Stimulated activated CD4-positive, alpha-beta T cell treated with anti-CD3 and anti-CD28 coated beads, Interleukin-12 subunit alpha, Interleukin-12 subunit beta, amount 100 ng/mL, for 24 hours (primary cell): ENCODE measurements at places on chromosomes 2 and 18.

GRCh38 chr2:70017962-70018361 is 56.5 kb upstream of the ASPRV1 start:
- no peak for DNase-seq

DNA sequence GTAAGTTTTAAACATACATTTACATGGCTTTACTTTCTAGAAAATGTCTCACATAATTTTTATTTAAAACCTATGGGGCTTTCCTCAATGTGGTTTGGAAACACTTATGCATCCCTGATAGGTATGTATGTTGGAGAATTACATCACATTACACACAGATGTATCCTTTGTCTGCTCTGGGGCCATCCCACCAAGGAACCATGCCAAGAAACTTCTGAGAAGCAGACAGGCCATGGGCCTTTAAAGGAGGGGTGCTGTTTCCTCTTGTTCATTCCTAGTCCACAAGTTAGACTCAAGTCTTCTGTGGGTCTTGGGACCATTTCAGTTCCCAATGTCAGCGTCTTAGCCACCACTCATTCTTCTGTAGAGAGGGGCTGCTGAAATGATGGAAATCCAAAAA is 162.0 kb upstream of the SETBP1 start:
- DNase-seq: no peak

DNA sequence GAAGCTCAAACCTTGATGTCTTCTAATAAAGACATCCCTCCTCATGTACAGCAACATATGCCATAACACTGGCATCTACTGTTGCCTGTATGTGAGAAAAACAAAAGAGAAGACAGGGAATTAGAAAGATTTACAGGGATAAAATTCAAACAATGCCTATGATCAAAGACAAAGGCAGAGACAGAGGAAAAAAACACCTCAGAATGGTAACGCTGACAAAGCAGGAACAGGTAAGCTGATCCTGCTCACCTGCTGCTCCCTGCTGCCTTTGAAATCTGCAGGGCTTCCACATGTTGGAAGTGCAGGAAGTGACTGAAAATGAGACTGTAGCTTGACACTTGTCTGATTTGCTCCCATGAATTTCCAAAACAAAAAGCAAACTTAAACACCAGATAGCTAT is 90.2 kb upstream of the DNAJC10 start:
- DNase-seq: no peak

DNA sequence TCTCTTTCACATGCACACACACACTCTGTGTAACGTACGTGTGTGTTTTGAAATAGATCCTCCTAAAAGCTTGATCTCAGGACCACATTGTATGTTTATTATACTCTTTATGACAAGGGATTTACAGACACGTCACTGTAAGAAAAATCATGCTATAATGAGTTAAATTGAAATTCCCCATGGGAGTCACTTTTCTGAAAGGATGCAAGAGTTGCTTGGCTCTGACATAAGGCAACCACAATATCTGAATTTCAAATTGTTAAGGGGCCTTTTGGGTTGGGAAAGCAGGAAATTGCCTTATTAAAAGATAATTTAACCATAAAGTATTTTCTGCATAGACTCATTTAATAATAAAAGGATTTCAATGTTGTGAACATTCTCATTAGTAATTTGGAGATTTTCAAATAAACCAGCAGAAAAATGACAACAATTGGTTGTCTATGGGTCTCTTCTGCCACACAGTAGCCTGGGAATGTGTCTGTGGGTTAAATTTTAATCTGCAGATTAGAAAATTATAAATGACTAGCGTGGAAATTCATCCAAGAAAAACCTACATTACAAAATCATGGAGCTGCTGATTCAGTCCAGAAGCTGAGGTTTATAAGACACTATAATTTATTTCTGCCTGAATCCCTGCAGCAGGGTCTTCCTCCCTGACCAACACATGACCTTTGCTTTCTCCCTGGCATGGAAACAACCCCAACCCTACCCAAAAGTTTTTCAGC is 75.9 kb upstream of the PID1 start:
- no peak for DNase-seq

- DNase-seq: no peak
Observed at GRCh38 chr2:51829477-51829876, 797.5 kb upstream of the NRXN1 start.

DNA sequence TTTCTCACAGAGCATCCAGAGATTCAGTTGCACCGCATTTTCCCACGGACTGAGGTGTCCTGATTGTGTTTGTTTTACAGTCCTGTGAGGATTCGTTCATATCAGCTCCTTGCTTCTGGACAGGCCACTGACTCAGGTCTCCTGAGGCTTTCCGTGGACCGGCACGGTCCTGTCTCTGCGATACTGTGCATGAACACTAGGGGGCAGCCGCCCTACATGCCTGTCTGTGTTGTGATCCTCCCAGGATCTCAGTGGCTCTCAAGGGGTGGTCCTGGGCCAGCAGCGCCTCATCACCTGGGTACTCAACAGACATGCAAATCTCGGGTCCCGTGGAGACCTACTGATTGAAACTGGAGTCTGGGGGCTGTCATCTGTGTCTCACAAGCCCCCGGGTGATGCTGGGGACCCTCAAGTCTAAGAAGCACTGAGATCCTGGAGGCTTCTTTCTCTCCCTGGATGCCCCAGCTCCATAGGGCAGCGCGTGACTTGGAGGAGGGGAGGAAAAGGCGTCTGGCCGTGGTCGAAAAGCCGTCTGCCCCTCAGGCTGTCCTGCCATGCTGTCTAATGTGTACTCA is 28.9 kb downstream of the IL1R2 start:
- peak; percentile 89 for DNase-seq

DNA sequence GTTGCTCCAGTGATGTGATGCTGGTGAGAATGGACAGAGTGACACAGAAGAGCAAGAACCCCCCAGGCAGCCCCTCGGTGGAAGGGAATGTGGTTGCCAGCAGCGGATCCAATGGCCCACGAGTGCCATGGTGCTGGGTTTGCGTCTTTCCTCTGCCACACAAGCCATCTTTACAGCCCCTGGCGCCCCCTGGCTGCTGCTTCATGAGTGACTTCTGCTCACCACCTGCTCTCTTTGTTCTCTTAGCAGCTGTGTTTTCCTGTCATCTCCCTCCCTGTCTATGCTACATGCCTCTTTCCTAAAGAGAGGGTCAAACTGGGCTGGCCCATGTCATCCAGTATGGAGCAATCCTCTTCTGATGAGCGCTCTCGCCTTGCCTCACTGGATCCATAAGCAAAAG is 300.0 kb upstream of the SMIM21 start:
- DNase-seq: no peak

GRCh38 chr18:66972681-66973080 is 368.8 kb upstream of the CDH19 start:
- DNase-seq: no peak

GRCh38 chr2:40592218-40592617 is 140.3 kb upstream of the SLC8A1 start:
- no peak for DNase-seq

DNA sequence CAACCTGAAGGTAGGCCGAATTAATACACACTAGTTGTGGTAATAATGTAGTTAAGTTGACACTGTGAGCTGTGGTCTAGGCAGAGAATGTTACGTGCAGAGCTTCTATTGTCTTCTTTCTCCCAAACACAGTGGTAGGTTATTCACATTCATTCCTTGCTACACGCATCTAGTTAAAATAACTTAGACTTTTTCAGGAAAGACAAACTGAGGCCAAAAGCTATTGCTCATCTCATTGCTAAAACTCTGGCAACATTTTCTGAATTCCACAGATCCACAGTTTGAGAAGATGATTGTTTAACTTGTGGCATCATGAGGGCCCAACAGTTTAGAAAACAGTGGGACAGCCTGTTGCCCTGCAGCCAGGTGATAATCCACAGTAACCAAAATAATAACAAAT is 850.4 kb upstream of the FSHR start:
- no peak for DNase-seq

GRCh38 chr2:59463426-59463825 is 1090.0 kb downstream of the BCL11A start:
- DNase-seq: no peak

DNA sequence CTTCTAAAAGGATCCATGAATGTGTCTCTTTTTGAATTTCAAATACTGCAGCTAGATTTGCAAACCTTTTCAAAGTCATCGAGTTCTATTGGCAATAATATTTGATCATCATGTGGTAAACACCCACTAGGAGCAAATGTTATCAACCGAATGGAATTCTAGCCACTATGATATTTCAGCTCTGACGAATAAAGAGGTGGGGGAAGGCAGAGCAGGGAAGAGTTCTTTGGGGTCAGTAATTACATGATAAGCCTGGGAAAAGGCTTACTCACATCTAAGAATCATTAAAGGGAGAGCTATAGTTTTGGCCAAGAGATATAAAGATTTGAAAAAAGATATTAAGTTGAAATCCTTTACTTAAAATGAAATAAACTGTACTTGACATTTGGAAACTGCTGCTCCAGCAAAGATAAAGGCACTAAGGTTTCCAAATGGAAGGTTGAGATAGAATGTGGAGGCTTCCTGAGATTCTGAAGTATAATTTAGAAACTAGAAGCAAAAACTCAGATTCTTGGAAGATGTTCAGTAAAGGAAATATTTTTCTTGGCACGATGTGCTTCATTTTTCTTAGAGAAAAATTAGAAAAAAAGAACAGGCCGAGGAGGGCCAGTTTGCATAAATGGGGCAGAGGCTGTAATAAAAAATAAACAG is 104.7 kb upstream of the ARHGAP28 start:
- DNase-seq: no peak

- DNase-seq: no peak
Observed at GRCh38 chr2:219527472-219527871, 13.2 kb downstream of the ASIC4 start.

DNA sequence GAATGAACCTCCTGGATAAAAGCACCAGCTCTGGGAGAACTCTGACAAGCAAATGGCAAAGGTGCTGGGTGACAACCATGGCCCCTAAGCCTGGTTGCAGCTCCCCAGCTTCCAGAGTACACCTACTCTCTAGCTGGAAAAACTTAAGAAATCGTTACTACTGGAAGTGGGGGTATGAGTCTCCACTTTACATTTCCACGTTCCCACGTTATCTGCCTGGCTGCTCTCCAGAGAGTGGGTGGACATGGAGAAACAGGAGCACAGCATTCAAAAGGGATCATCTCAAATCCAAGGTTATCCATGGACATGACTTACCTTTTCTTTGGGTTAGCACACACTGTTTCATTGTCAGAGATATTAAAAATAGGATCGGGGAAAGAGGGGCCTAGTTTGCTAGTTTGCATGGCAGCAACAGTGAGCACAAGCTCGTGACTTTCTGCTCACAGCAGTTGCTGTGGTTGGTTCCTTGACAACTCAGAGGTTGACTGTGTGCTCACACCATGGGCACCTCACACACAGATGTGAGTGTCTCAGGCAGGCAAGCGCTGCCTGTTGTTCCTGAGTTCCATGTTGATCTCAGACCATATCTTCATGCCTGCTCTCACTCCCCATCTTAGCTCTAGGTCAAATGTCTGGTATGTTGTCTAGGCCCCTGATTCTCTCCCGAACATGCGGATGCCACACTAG is 32.5 kb downstream of the PTPN18 start:
- no peak for DNase-seq

DNA sequence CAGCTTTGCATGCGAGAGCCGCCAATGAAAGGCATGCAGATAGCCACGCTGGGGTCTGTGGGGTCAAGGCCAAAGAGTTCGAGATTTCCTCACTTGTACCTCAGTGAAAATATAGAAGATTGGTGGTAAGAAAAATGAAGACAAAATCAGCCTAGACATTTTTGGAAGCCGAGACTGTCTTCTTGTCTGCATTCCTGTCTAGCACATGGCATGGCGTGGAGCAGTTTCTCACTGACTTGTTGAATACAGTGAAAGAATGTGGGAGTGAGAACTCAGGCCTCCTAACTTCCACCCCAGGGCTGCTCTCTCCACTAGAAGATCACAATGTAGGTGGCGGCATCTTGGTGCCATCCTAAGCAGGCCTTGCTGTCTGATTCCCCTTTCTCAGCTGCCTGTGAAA is 740.8 kb upstream of the HS6ST1 start:
- no peak for DNase-seq

- no peak for DNase-seq
Observed at GRCh38 chr2:23592898-23593751, 208.1 kb downstream of the KLHL29 start.

DNA sequence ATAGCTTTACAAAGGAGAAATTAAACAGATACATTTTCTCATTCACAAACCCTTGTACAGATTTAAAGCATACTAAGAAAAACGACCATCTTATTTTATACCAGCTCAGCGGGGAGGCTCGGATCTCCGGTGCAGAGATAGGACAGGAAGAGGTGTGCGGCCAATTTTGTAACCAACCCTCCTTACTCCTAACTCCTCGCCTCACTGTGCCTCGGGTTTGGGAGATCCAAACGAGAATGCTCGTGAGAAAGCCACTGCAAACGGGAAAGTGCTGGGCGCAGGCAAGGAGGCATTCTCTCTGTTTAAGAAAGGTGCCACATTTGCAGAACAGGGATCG is 1.2 kb downstream of the KDSR start:
- DNase-seq: no peak

DNA sequence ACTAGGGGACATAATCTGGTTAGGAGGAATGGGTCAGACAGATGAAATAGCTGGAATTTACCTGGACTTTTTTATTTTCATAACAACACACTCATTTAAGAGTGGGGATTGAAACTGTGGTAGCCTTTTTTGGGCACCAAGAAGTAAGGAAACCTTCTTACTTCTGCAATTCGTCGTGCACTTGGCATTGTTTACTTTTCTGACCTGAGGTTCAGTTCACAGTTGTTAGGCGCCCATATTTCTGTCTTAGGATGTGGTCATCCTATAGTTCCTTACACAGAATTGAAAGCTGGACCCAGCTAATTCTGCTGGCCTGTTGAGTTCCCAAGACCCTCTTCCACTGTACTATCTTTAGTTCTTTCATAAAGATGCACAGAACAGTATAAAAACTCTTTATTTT is 72.9 kb downstream of the TMX3 start:
- DNase-seq: no peak

DNA sequence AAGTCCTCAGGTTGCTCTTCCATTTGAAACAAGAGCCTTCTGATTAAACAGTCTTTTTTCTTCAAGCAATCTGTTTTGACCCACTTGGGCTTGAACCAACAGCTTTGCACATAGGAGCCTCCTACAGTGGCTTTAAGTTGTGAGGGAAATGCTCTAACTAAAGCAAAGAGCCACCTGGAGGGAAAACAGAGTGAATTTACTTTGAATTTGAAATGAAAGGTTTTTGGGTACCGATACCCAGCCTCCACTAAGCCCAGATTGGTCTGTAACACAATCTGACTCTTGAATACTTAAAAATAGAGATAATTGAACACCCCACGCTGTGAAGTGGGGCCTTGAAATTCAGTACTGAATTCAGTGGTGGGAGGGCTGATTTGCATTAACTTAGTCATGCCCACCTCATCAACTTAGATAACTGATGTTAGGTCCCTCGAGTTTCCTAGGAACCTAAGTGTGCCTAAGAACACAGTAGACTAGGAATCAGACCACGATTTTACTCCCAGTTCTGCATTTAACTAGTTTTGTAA is 56.3 kb upstream of the ACVR1C start:
- DNase-seq: no peak

GRCh38 chr18:42330296-42330695 is 375.3 kb downstream of the PIK3C3 start:
- no peak for DNase-seq

- no peak for DNase-seq
Observed at GRCh38 chr2:73933194-73933593, 6.5 kb downstream of the DGUOK start.
